ENCODE measurements at places on chromosomes 1 and 21. TPM values are rescaled to one million over a fixed set of nuclear protein-coding genes. Genes with fewer than 3 reads are reported as not detected.

LDLRAD1 gene
- total RNA-seq = not detected

TXNDC12 gene
- total RNA-seq = 26.2 TPM

UTS2 gene
- not detected for total RNA-seq

CD1D gene
- total RNA-seq = 1.2 TPM

DNA sequence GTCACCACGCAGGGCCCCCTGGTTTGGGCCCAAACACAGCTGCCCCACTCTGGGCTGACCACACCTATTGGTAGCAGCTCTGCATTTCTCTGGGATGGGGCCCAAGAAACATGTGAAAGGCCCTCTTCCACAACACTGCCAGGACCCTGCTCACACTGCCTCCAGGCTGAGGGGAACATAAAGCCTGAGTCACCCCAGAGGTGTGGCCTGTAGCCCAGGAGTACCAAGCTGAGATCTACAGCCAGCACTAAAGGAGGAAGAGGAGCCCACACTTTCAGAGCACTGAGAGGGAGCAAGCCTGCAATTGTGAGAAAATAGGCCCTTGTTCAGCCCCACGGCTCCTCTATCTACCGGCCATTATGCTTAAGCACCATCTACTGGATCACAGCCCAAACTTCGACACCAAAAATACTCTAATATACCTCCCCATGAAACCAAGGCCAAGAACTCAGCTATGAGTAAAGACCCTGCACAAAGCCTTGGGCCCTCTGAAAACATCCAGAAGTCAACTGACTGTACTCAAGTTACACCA lies 14.4 kb upstream of the OR2T10 start:
- DNase-seq = no peak

- no peak for DNase-seq
Measured at GRCh38 chr1:189237008-189237407, 1240.7 kb downstream of the BRINP3 start.

Measured in heart left ventricle (tissue), 16 donors.